ENCODE measurements at places on chromosomes 2 and 18.

DNA sequence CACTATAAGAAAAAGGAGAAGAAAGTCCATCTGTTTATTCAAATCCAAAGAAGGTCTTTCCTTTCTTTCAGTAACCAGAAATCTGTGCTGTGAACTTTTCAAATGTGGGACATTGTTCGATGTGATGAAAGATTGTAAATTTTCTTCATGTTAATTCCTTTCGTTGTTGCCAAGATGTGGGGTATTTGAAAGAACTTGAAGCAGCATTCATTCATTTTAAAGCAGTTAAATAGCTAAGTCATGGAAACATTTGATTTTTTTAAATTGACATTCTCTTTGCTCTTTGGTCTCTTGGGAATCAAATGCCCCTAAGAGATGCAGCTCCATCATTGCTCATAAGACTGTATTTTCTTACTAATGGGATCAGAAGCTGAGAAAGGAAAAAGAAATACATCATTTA, 93.7 kb upstream of the EHBP1 start:
- DNase-seq: no peak

- no peak for DNase-seq
Measured at GRCh38 chr18:36532815-36533214, 235.3 kb downstream of the FHOD3 start.

GRCh38 chr2:12391116-12391515, 325.6 kb upstream of the TRIB2 start:
- DNase-seq: no peak

- no peak for DNase-seq
Measured at GRCh38 chr18:68447286-68447685, 267.6 kb downstream of the TMX3 start.

DNA sequence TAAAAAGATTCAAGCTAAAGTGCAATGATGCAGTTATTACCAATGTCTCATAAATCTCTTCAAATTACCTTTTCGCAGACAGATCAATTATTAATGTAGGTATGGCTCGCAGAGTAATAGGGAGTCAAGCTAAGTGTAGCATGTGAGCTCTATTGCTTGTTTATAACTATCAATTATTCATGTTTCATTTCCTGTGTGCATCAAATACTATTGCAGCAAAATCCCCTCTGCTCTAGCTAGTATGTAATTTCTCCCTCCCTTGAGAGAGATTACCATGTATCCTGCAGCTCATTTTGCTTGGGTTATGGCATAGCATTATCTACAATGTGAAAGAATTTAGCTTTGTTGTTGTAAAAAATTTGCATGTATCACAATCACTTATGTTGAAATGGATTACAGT, 65.6 kb upstream of the SCN1A start:
- DNase-seq: no peak

DNA sequence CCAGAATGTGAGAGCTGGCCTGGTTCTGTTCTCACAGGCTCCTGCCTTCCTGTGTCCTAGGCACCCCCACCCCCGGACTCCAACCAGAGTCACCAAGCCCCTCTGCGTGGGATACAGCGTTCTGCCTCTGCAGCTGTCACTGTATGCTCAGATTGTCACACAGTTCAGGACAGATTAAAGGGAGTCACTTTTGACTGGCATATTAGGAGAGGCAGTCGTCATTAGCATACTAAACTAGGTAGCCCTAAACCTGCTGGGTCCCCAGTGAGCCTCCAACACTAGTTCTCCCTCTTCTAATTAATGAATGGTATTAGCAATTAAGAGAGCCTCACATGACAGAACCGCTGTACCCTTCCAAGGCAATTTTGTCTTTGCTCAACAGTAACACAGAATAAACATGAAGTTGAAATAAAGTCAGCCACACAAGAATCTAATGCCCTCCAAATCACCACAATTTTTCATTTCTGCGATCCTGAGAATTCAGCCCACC, 340.2 kb downstream of the CMPK2 start:
- no peak for DNase-seq

DNA sequence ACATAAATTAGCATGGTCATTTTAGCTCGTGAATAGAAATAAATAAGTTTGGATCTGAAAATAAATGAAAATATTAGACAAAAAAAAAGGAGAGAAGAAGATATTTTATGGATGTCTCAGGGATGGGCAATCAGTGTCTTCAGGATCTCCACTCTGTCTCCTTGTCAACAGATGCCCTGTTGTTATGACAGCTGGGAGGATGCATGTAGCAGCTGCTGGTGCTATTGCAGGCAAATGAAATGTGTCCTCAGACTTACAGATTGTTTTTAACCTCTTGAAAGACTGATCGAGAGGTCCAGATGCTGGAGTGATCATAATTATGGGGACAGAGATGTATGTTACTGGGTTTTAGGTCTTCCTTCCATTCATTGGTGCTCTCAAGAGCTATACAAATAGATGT, 24.7 kb upstream of the ARL4C start:
- DNase-seq: no peak

- DNase-seq: no peak
Measured at GRCh38 chr2:9675415-9676351, 44.9 kb upstream of the YWHAQ start.

GRCh38 chr2:210337159-210337558, 22.2 kb upstream of the MYL1 start:
- no peak for DNase-seq

DNA sequence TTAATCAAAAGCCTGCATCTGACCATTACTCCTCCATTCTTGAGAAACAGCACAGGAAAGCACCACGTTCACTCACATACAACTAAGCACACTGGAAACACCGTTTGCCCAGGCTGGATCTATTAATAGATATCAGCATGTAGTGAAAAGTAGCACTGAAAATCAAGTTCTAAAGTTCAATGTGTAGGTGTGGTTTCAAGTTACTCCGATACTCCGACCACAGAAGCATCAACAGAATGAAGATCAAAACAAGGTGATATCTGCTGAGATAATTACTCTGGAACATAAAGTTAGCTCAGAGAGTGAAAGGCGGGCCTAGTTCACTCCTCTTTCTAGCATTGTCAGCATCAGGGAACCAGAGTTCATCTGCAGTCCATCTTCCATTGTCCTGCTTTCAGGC, 1367.4 kb upstream of the ACVR2A start:
- DNase-seq: no peak

Measured in germinal center (tissue), 1 donor.